Activated naive CD8-positive, alpha-beta T cell treated with anti-CD3 and anti-CD28 coated beads, Interleukin-2, amount 50 U/mL, for 16 hours (primary cell): ENCODE measurements at places on chromosomes 1 and 21.

DNA sequence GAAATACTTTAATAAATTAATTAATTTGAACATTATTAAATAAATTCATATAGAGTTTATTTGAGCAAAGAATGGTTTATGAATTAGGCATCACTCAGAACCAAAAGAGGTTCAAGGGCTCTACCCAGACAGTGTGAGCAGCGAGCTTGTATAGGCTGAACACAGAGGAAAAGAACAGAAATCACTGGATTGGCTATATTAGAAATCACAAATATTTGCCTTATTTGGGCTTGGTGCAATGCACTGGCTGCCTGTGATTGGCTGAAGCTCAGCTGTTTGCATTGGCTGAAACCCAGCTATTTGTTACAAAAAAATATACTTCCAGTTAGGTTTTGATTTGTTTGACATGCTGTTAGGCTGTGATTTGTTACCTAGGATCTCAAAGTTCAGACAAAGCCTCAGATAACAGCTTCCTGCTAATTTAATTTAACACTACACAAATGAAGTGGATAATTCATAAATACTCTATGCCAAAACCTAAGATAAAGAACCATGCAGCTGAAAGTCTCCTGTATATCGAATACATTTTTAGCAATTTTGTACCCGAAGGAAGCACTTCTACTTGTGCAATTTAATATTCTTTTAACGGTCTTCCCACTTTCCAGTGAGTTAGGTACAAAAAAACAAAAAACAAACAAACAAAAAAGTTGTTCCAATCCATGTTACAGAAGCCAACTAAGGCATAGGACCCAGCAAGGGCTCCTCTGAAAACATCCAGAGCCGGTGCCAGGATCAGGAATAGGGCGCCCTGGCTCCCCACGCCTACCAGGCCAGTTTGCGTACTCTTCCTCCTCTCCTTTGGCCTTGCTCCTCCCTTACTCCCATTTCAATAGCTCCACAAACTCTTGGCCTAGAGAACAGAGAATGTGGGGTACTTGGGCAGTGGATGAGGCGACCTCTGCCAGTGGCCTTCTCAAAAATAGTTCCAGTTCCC lies 179.1 kb downstream of the DUSP10 start:
- DNase-seq: no peak

DNA sequence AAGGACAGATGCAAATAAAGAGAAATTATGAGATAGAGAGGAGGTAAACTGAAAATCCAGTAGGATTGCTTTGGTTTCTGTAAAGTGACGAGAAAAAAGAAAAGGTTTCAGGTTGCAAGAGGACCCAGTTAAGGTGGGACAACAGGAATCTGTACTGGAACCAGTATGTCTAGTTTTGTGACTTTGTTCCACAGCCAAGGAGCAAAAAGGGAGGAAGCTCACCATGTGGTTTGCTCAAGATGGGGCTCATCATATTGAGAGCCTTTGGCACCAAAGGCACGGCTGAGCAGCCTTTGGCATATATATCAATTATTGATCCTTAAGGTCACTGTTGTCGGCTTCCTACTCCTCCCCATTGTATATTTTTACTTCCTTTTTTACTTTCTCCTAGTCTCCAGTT lies 1.8 kb upstream of the ZDHHC18 start:
- no peak for DNase-seq

- no peak for DNase-seq
These were observed at the start of gene CAPN2 for GRCh38 chr1:223712194-223712849. CAPN2 (plus strand) TSS chr1:223712539; CDS start chr1:223712641, 102 bp downstream.

DNA sequence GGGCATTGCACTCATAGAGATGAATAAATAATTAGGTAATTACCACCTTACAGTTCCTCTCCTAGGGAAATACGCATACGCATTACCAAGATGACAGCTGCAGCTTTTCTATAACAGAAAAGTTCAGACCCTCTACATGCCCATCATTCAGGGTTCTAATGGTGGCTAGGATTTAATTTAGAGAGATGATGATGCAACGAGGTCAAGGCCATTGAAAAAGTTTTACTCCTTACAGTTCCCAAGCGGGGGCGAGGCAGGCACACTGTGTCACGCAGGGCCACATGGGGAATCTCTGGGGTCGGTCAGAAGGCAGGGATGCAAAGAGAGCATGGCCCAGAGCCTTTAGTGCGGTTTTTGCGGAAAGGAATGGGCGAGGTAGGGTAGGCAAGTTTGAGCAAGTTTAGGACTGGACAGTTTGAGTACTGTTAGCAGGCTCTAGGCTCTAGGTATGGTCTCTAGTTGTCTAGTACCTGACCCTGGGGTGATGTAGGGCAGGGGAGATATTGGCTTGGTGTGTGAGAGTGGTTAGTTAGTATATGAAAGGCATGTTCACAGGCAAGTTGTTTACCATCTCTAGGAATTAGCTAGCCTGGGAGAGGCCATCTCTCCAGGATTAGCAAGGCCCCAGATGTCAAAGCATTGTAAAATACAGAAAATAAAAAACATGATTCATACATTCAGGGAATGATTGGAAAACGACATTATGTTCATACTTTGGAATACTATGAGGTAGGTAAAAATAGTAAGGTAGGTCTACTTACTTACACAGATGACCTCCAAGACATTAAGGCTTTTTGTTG lies 29.6 kb upstream of the ID3 start:
- DNase-seq: no peak

DNA sequence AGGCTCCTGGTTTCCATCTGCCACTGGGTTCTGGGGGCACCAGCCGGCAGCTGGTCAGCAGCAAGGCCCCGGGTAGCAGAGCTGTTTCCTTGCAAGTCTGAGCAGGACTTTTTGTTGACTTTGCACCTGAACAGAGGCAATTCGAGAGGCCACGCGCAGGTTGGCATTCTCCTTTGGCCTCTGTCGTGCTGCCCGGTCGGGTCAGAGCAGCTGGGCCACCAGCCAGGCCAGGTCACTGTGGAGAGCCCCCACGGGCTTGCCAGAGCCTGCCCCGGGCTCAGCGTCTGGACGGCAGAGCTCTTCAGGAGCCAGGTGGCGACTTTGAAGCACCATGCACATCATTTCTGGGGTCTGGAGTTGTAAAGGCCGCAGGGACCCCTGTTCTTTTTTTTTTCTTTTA lies 28.4 kb upstream of the TMEM52 start:
- DNase-seq: no peak

DNA sequence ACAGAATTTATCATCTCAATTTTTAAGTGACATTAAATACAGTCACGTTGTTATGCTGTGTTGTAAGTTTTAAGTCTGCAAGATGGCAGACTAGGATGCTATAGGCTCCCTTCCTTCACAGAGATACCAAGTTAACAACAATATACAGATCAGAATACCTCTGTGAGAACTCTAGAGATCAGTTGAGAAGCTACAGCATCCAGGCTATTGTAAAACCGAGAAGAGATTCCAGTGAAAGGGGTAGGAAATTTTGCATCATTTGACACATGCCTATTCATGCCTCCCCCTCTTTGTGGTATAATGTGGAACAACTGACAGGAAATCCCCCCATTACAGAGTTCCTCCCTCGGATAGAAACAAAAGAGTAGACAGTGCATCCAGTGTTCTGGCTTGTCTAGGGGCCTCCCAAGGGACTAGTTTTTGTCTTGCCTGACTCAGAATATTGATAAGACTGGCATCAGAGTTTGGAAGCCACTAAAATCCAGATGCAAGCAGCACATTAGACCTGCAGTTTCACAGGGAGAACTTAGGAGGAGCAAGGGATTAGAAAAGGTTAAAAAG lies 80.6 kb downstream of the LBR start:
- DNase-seq: no peak

GRCh38 chr1:119859647-119860046 lies 36.7 kb downstream of the ADAM30 start:
- no peak for DNase-seq

- no peak for DNase-seq
These were observed 1.7 kb downstream of the ANP32E start for GRCh38 chr1:150234309-150234565.

- DNase-seq: no peak
These were observed 998 bp upstream of the TTC34 start for GRCh38 chr1:2802421-2802961.

GRCh38 chr1:238384381-238384780 lies 493.7 kb upstream of the ZP4 start:
- no peak for DNase-seq

DNA sequence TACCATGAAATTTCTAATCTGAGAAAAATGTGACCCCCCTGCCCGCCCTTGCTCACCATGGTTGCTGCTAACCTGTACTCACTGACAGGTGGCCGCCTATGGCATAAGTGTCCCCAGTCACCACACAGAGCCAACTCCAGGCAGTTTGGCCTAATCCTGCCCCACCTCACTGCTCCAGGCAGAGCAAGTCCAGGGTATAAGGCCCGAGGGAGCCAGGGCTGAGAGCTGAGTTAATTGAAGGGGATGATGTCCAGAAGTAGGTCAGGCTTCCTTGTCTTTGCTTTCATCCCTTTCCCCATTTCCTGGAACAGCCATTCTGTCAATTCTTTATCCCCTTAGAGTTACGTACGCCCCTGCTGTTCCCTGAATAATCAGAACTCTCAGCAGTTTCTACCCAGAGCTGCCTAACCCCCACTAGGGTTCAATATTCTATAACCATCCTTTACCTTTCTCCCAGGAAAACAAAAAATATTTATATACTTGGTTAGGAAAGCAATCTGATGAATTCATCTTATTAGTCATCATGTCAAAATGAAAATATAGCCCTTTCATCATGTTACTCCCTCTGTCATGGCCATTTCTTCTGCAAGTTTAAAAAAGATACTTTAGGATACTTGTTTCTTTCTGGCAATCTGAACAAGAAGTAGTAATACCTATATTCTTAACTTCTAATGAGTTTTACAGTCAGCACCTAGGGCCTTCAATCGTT lies 29.4 kb upstream of the CD101 start:
- DNase-seq: no peak

GRCh38 chr21:15483138-15483780 lies 246.5 kb upstream of the USP25 start:
- peak; percentile 59 for DNase-seq

GRCh38 chr1:111615870-111616715 lies 3.5 kb upstream of the RAP1A start:
- DNase-seq: no peak

DNA sequence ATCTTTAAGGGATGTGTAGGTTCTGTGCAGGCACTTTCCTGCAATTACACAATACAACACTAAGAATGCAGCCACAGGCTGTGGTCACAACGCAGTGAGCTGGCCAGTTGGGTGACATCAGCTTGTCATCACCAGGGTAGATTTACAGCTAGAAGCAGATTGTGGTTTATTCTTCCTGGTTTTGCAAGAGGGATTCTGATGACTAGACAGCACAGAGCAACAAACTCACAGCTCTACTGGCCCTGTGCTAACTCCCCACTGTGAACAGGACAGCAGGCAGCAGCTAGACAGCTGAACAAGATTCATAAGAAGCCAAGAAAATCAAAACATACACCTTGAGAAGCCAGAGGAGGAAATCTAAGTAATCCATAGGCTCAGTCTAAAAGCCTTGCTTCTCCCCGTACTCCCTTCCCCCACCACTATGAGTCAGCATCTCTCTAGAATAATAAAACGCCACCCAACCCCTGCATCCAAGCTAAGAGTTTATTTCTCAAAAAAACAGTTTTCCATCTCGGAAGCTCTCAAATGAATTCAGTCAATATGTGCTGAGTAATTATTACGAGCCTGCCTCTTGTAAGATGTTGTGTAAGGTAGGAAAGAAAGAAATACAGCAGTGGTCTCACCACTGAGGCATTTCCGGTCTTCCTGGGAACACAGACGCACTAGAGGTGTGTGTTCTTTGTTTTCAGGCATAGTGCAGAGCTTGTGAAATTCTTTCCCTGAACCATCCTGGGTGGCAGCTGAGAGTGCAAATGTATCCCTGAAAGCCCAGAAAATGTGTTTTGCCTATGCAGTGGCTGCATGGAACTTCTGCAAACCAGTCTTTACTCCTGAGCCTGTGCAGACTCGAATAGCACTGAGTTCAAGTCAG lies 162.8 kb downstream of the NTPCR start:
- no peak for DNase-seq

GRCh38 chr1:40341491-40342380 lies 24.6 kb upstream of the COL9A2 start:
- DNase-seq: no peak

DNA sequence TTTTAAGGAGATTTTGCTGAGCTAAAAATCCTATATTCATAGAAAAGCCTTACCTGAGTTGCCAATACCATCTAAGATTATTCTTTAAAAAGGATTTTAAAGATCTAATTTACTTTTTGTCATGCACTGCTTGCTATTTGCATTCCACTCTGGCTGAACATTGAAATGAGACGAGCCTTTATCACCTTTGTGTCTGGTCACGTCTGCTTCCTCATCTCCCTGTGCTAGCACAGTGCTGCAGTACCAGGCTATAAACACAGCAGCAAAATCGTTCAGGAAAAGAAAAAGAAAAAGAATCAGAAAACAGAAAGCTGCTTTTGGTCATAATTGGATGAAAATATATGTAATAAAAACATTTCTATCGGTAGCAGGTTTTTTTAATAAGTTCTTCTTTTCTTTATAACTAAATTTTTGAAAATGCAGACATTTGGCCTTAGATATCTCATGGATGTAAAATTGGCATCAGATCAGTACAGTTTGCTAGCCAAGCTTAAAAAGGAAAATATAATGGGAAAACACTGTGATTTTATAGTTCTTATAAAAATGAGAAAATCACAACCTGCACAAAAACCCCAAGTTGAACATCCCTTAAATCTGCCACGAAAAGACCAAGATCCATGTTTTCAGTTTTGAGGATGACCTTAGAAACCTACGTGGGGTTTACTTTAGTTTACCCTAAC lies 735.7 kb upstream of the CXADR start:
- DNase-seq: no peak

DNA sequence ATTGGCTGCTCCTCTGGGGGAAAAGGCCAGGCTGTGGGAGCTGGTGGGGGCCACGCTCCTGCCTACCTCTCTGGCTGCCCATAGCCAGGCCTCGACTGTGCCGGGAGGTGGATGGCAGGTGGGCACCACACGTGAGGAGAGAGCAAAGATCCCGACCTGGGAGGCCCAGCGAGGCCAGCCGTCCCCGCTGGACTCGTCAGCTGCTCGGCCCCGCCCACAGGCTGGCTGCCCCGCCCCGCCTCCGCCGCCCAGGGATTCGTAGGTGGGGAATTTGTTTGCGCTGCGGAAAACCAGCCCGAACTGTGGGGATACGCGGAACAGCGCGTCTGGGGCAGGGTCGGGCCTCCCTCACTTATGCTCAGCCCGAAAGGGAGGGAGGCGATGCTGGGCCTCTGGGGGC lies 31.7 kb downstream of the TP73 start:
- DNase-seq: no peak
